ENCODE measurements at places on chromosomes 11 and 22.
A peak's percentile ranks its signal among the peaks of the same experiment; 100 is the strongest.

GRCh38 chr22:30279046-30279788 lies 10.1 kb downstream of the CASTOR1 start:
- DNase-seq: no peak

DNA sequence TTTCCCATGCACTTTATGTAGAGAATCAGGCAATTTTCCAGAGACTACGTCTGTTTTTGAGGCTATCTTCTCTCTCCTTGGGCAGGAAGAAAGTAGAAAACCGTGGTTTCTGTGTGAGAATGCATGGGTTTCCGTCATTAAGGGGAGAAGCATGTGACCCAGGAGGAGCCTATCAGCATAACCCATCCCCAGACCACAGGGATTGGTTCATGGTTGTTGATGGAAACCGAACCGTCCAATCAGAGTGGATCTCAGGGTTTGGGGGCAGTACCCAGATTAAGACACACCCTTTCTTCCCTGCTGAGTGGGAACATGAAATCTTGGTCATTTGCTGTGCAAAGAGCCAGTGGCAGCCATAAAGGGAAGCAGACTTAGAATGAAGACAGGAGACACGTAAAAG lies 517.8 kb downstream of the MN1 start:
- no peak for DNase-seq

- no peak for DNase-seq
Observed at GRCh38 chr11:119091966-119092879, 7.5 kb downstream of the HMBS start.

DNA sequence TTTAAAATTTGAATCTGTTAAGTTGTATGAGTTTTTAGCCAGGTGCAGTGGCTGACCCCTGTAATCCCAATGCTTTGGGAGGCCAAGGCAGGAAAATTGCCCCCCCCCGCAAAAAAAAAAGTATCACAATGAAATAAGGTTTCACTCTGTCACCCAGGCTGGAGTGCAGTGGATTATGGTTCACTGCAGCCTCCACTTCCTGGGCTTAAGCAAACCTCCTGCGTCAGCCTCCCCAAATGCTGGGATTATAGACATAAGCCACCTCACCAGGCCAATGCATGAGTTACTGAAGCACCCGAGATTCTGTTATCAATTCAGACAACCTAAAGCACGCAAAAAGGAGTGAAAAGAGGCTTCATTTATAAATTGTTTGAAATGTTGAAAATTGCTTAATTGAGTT lies 2.4 kb upstream of the CHID1 start:
- DNase-seq: no peak

GRCh38 chr11:67662142-67662834 lies 11.8 kb upstream of the ACY3 start:
- no peak for DNase-seq

GRCh38 chr11:65132988-65133700 lies 1.2 kb downstream of the SYVN1 start:
- DNase-seq: peak; percentile 34

DNA sequence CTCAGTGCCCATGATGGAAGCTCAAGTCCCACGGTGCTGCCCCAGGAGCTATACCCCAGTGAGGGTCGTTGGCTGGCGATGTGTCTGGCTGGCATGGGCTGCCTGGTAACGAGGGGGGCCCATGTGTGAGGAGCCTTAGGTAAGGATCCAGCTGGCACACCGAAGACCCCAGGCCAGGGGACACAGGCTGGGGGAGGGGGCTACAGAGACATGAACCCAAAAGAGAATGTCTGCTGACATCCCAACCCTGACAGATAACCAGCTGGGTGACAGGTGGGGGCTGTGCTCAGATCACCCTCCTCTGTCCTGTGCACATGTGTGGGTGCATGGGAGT lies 39.2 kb downstream of the RTN4R start:
- DNase-seq: no peak

DNA sequence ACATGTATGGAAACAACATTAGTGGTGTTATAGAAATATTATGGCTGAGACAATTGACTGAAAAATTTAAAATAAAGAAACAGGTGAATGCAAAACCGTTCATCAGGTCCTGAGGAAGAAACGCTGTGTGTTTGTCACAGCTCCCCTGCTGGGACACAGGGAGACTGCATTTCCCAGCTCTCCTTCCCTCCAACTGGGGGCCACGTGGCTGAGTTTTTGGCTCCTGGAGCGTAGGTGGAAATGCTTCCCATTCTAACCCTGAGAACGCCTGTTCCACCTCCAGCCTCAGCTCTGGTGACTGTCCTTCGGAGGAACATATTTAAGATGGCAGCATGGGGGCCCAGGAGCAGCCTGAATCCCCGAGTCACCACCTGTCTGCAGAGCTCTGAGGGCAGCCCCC lies 398.6 kb downstream of the BRD1 start:
- DNase-seq: no peak

DNA sequence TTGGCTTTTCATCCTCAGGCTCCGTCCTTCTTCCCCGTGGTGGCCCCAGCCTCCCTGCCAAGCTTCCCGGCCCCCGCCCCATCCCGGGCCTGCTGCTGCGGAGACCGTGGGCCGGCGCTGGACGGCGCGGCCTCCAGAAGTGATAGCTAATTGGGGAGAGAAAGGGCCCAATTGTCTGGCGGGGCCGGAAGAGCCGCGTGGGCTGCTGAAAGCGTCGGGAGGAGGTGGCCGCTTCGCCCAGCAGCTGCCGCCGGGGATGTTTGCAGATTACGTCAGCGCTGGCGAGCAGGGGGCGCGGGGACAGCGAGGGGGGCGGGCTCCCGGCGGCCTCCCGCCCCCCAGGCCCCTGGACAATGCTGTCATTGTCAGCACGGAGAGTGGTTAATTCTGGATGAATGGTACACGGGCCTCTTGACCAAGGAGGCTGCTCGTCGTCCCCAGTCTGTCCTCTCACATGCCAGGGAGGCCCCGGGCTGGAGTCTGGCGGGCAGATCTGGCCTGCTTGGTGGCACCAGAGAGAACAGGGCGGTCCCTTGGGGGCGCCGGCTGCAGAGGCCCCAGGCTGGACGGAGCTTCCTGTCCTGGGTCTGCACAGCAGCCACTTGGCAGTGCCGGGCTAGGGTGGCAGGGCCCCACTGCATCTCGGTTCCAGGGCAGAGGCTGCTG lies 1.6 kb downstream of the SMIM38 start:
- DNase-seq: no peak

DNA sequence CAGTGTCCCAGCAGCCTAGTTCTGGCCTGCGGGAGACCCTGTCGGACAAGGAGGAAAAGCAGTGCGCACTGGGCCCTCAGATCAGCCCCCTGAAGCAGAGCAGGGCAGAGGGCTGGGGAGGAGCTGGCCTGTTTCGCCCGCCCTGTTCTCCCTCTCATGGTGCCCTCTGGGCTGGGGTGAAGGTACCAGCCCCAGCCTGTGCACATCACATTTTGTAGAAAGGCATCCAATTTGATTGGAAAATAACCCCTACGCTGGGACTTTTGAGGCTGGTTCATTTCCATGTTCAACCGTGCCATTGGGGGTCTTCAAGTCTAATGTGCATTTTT lies 832 bp upstream of the NAP1L4 start:
- no peak for DNase-seq

- DNase-seq: no peak
Observed at GRCh38 chr22:27620367-27621154, 181.0 kb downstream of the MN1 start.

GRCh38 chr11:130945896-130946295 lies 29.6 kb upstream of the SNX19 start:
- no peak for DNase-seq

Measured in stimulated activated CD4-positive, alpha-beta T cell treated with anti-CD3 and anti-CD28 coated beads, Interleukin-1b, Interleukin-23, amount 100 ng/mL, for 4 hours (primary cell).